Fibroblast of lung (primary cell): ENCODE measurements at places on chromosomes 12 and 14.

- no peaks in the 10 kb centered on the region for H3K27me3 ChIP-seq
- no peak overlapping the region for H3K4me3 ChIP-seq
- no peak for DNase-seq
- H3K4me1 ChIP-seq: no peaks in the 10 kb centered on the region
- peaks cover 3% of the 10 kb centered on the region for H3K36me3 ChIP-seq
These were observed 33.3 kb downstream of the DICER1 start for GRCh38 chr14:95123891-95124579.

GRCh38 chr12:115543269-115543668 lies 734.2 kb downstream of the MED13L start:
- H3K27me3 ChIP-seq: no peaks in the 10 kb centered on the region
- no peak overlapping the region for H3K27ac ChIP-seq
- H3K4me3 ChIP-seq: no peak overlapping the region
- H3K4me1 ChIP-seq: no peaks in the 10 kb centered on the region

DNA sequence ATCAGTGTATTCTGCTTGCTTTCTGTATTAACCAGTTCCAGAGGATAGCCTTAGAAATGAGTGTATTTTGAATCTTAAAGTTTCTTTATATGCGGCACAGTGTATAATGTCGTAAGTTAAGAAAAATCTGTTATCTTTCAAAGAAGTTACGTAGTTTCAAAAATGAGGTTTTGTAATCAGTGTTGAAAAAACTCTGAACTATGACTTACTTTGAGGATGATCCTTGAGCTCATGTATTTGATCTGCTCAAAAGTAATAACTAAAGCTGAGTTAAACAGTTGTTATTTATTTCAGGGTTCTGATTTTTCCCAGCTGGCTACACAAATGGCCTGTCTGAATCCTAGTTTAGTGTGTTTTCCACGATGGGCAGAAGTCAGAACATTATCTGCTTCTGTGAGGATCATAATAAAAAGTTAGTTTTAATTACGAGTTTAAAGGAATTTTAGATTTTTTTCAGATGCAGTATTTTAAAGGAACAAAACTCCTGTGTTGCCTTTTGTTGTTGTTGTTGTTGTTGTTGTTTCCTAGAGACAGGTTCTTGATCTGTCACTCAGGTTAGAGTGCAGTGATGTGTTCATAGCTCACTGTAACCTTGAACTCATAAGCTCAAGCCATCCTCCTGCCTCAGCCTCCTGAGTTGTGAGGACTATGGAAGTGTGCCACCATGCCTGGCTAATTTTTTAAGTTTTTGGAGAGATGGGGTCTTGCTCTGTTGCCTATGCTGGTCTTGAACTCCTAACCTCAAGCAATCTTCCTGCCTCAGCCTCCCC lies 52.9 kb downstream of the GPATCH2L start:
- H3K27ac ChIP-seq: no peak overlapping the region
- no peaks in the 10 kb centered on the region for H3K27me3 ChIP-seq
- H3K4me3 ChIP-seq: no peak overlapping the region
- no peaks in the 10 kb centered on the region for H3K36me3 ChIP-seq

GRCh38 chr14:99752486-99753121 lies 40.6 kb upstream of the EML1 start:
- H3K27ac ChIP-seq: peak overlapping the region; percentile 80
- no peaks in the 10 kb centered on the region for H3K27me3 ChIP-seq
- peak; percentile 81 for DNase-seq
- peaks cover 46% of the 10 kb centered on the region for H3K4me1 ChIP-seq
- H3K4me3 ChIP-seq: no peak overlapping the region
- no peaks in the 10 kb centered on the region for H3K36me3 ChIP-seq

DNA sequence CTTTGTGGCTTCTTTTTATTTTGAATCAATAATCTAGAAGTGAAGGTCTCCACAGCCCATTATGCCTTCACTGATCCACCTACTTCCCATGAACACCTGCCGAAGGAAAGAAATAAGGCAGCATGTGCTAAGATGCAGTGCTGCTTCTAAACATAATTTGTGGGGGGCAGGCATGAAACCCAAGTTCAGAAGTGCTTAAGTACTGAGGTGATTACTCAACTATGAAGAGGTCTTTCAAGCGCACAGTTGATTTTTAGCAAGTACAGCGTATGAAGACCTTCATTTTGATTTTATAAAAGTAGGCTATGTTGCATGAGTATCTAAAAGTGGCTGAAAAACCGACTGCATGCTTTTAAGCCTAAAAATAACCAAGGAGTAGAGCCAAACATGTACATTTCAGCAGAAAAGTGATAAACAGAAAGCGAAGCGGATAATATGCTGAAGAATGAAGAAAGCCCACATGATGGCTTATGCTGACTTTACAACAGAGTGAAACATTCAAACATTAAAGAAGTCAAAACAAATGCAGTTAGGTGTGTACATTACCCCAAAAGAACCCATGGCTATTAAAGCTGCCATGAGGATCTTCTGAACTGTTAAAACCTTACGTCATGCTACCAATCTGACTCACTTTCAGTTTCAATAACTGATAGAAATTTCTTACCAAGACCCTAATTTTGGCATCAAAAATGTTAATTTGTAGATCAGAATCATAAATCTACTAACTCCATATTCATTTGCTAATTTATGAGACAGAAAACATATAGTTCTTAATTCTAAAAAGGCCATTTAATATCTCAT lies 29.3 kb downstream of the KICS2 start:
- H3K36me3 ChIP-seq: peaks cover 3% of the 10 kb centered on the region
- no peak overlapping the region for H3K27ac ChIP-seq
- no peak overlapping the region for H3K4me3 ChIP-seq

DNA sequence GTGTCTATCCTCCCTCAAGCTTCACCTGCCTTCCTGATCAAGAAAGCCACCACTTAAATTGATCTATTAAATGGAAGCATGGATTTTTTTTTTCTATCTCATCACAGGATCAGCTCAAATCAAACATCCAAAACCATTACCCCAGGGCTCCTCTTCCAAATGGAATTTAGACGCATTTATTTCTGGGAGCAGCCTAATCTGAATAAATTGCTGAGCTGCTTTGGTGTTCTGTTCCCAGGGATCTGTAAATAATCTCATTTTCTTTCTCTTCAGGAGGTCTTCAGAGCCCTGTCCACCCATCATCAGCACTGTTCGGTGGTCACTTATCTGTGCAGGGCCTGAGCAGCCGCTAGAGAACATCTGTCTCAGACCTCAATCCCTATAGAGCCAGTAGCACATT lies 695.4 kb upstream of the TMEM132C start:
- H3K27me3 ChIP-seq: no peaks in the 10 kb centered on the region
- no peak for DNase-seq
- H3K27ac ChIP-seq: no peak overlapping the region
- no peak overlapping the region for H3K4me3 ChIP-seq
- no peaks in the 10 kb centered on the region for H3K4me1 ChIP-seq
- no peaks in the 10 kb centered on the region for H3K36me3 ChIP-seq

DNA sequence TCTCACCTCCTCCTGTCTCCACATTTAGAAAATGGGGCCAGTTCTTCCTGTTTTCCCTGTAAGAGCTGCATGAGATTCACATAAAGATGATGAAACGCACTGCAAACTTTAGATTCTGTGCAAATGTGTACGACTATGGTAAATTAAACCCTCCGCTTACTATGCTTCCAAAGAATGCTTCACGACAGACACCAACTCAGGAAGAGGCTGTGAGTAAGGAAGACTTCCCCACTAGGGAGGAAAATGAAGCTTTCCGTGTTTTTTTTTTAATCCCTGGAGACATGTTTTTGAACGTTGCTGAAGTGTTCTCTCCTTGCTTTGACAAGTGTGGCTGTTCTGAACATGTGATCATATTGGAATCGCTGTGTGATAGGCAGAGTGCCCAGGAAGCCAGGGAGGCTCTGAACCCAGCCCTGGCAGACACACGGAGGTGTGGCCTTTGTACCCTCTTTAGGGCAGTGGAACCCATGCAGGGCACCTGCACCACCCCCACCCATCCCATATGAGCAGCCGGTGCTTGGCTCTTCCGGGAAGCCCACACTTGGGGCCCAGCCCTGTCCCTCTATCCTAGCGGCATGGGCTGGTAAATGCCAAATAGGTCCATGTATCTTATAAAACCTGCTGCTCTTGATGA lies 7.5 kb upstream of the SYNE3 start:
- no peaks in the 10 kb centered on the region for H3K36me3 ChIP-seq
- H3K4me3 ChIP-seq: no peak overlapping the region
- peaks cover 24% of the 10 kb centered on the region for H3K4me1 ChIP-seq
- H3K27me3 ChIP-seq: no peaks in the 10 kb centered on the region

DNA sequence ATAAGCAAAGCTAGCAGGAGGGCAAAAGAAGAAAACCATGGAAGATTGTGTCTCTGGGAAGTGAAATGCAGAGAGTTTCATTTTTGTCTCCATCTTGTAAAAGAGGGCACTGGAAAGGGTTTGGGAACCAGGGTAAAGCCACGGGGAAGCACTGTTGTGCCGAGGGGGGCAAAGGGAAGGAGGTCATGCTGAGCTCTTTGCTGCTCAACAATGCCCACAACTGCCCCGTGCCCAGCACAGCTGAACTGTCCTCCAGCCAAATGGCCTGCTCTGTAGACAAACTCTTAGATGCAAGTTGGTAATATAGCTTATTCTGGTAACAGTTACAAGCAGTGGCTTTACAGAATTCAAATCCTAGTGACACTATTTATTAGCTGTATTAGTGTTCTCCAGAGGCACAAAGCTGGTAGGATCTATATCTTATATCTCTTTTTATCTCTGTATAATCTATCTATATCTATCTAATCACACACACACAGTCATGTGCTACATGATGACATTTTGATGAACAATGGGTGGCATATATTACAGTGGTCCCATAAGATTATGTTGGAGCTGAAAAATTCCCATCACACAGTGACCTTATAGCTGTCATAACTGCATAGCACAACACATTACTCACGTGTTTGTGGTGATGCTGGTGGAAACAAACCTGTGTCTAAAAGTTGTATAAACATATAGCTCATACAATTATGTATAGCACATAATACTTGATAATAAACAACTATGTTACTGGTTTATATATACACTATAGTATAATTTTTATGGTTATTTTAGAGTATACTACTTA lies 203.4 kb upstream of the DDHD1 start:
- H3K36me3 ChIP-seq: no peaks in the 10 kb centered on the region
- no peak overlapping the region for H3K4me3 ChIP-seq
- H3K4me1 ChIP-seq: peaks cover 6% of the 10 kb centered on the region
- no peaks in the 10 kb centered on the region for H3K27me3 ChIP-seq
- H3K27ac ChIP-seq: no peak overlapping the region
- DNase-seq: peak; percentile 30

GRCh38 chr12:53564941-53565340 lies 57.7 kb upstream of the NPFF start:
- DNase-seq: peak; percentile 25
- H3K36me3 ChIP-seq: no peaks in the 10 kb centered on the region
- peaks cover 14% of the 10 kb centered on the region for H3K4me1 ChIP-seq
- H3K27ac ChIP-seq: no peak overlapping the region
- no peaks in the 10 kb centered on the region for H3K27me3 ChIP-seq

DNA sequence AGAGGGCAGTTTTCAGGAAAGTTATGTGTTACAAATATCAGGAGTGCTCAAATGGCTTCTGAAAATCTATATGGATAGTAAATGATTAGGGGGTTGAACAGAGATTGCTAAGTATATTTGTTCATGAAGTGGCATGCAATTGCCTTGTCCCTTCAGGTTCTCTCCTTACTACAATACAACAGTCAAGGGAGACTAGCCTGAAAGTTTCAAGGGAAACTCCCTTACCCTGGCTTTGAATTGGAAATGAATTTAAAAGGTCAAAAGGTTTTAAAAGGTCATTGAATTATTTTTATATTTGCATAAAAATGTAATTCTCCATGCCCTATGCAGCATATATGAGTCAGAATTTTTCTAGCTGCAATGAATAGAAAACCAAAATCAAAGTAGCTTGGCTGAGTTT lies 253.1 kb upstream of the SYT1 start:
- no peak for DNase-seq
- no peaks in the 10 kb centered on the region for H3K4me1 ChIP-seq
- no peaks in the 10 kb centered on the region for H3K27me3 ChIP-seq
- H3K4me3 ChIP-seq: no peak overlapping the region
- H3K36me3 ChIP-seq: no peaks in the 10 kb centered on the region

GRCh38 chr12:87883806-87884205 lies 145.4 kb downstream of the C12orf50 start:
- H3K27ac ChIP-seq: no peak overlapping the region
- no peaks in the 10 kb centered on the region for H3K27me3 ChIP-seq
- H3K36me3 ChIP-seq: no peaks in the 10 kb centered on the region

GRCh38 chr12:74537126-74537706 lies 419 bp upstream of the ATXN7L3B start:
- peak overlapping the region; percentile 96 for H3K27ac ChIP-seq
- peak; percentile 60 for DNase-seq
- no peaks in the 10 kb centered on the region for H3K27me3 ChIP-seq
- H3K4me1 ChIP-seq: peaks cover 8% of the 10 kb centered on the region
- peak overlapping the region; percentile 92 for H3K4me3 ChIP-seq

GRCh38 chr12:95805864-95806671 lies 15.5 kb upstream of the NTN4 start:
- H3K4me3 ChIP-seq: no peak overlapping the region
- H3K27me3 ChIP-seq: no peaks in the 10 kb centered on the region
- H3K36me3 ChIP-seq: no peaks in the 10 kb centered on the region
- peaks cover 15% of the 10 kb centered on the region for H3K4me1 ChIP-seq
- H3K27ac ChIP-seq: peak overlapping the region; percentile 91

DNA sequence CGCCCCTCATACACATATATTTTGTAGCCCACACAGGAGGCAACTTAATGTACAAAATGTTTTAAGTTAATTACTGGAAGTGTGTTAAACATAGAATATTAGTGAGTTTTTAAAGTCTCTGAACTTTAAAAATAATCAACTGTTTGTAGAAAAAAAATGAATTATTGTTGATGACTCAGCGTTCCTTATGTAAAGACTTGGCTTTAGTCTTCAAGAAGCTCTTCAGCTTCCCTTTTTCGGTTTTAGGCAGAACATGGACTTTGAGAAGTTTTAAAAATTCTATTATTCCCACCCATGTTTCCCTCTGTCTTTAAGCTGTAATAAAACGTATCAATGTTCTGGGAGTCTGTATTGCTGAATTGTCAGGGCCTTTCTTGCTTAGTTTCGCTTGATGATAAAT lies 269.5 kb downstream of the FBXL14 start:
- no peaks in the 10 kb centered on the region for H3K36me3 ChIP-seq
- H3K27me3 ChIP-seq: no peaks in the 10 kb centered on the region
- no peak for DNase-seq
- H3K27ac ChIP-seq: no peak overlapping the region
- H3K4me1 ChIP-seq: no peaks in the 10 kb centered on the region
- no peak overlapping the region for H3K4me3 ChIP-seq
